ENCODE measurements at places on chromosomes 2 and 18. TPM values are rescaled to one million over a fixed set of nuclear protein-coding genes. Genes with fewer than 3 reads are reported as not detected.

- no peak overlapping the region for H3K4me3 ChIP-seq
- DNase-seq: no peak
- no peaks in the 10 kb centered on the region for H3K27me3 ChIP-seq
- H3K27ac ChIP-seq: no peak overlapping the region
These were observed 173.7 kb downstream of the PTPRM start for GRCh38 chr18:7740821-7741220.

- no peaks in the 10 kb centered on the region for H3K36me3 ChIP-seq
- DNase-seq: no peak
- no peak overlapping the region for H3K4me3 ChIP-seq
- no peak overlapping the region for H3K27ac ChIP-seq
- no peaks in the 10 kb centered on the region for H3K27me3 ChIP-seq
These were observed 7.3 kb upstream of the ETAA1 start for GRCh38 chr2:67389788-67390187.

- no peak overlapping the region for H3K4me3 ChIP-seq
- H3K27ac ChIP-seq: no peak overlapping the region
- no peaks in the 10 kb centered on the region for H3K27me3 ChIP-seq
- no peaks in the 10 kb centered on the region for H3K36me3 ChIP-seq
- no peaks in the 10 kb centered on the region for H3K4me1 ChIP-seq
These were observed 134.1 kb upstream of the CXCR4 start for GRCh38 chr2:136251885-136252585.

GRCh38 chr2:162704496-162704895, 134.1 kb downstream of the KCNH7 start:
- no peak overlapping the region for H3K27ac ChIP-seq
- H3K27me3 ChIP-seq: no peaks in the 10 kb centered on the region
- no peaks in the 10 kb centered on the region for H3K4me1 ChIP-seq
- DNase-seq: no peak

DNA sequence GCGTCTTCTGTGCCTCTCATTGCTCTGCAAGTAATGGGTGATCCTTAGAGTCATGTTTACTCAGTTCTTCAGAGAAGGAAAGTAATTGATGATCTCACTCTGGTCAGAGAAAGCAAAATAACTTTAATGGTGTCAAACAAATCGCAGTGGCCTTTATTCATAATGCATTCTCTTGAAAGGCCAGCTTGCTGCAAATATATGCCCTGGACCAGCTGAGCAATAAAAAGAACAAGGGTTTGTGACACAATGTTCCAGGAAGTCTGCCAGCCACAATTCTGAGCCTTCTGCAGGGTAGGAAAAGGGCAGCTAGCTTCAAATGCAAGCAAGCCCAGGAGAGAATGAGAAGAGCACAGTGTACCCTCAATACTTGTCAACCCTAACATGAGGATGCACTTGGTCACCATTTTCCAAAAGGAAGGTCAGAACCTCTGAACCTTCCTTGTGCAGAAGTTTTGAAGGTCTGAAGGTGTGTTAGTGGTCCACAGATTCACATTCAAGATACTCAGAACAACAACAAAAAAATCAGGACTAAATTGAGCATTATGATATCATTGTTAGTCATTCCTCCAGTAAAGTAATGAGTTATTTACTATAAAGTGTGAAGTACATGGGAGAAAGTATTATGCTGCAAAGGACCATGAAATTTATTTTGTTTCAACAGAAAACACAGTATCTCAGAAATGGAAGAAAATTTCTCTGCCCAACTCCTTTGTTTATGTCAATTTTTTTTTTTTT, 355.6 kb downstream of the PAX3 start:
- H3K27ac ChIP-seq: no peak overlapping the region
- H3K36me3 ChIP-seq: no peaks in the 10 kb centered on the region
- H3K4me1 ChIP-seq: no peaks in the 10 kb centered on the region

- H3K4me3 ChIP-seq: no peak overlapping the region
- H3K27ac ChIP-seq: no peak overlapping the region
- peaks cover 11% of the 10 kb centered on the region for H3K4me1 ChIP-seq
- DNase-seq: no peak
- H3K36me3 ChIP-seq: no peaks in the 10 kb centered on the region
- H3K27me3 ChIP-seq: no peaks in the 10 kb centered on the region
These were observed 10.3 kb upstream of the SNED1 start for GRCh38 chr2:240988146-240988545.

GRCh38 chr2:231133365-231134099, 8.7 kb upstream of the HTR2B start:
- no peaks in the 10 kb centered on the region for H3K36me3 ChIP-seq
- H3K27ac ChIP-seq: no peak overlapping the region
- H3K4me3 ChIP-seq: no peak overlapping the region

GRCh38 chr2:65025453-65026123, 30.6 kb upstream of the CEP68 start:
- H3K27me3 ChIP-seq: no peaks in the 10 kb centered on the region
- H3K36me3 ChIP-seq: no peaks in the 10 kb centered on the region
- no peak for DNase-seq
- H3K4me1 ChIP-seq: no peaks in the 10 kb centered on the region
- no peak overlapping the region for H3K27ac ChIP-seq

- DNase-seq: no peak
- H3K4me3 ChIP-seq: no peak overlapping the region
- no peaks in the 10 kb centered on the region for H3K4me1 ChIP-seq
These were observed 30.3 kb downstream of the MGAT5 start for GRCh38 chr2:134284119-134284670.

DNA sequence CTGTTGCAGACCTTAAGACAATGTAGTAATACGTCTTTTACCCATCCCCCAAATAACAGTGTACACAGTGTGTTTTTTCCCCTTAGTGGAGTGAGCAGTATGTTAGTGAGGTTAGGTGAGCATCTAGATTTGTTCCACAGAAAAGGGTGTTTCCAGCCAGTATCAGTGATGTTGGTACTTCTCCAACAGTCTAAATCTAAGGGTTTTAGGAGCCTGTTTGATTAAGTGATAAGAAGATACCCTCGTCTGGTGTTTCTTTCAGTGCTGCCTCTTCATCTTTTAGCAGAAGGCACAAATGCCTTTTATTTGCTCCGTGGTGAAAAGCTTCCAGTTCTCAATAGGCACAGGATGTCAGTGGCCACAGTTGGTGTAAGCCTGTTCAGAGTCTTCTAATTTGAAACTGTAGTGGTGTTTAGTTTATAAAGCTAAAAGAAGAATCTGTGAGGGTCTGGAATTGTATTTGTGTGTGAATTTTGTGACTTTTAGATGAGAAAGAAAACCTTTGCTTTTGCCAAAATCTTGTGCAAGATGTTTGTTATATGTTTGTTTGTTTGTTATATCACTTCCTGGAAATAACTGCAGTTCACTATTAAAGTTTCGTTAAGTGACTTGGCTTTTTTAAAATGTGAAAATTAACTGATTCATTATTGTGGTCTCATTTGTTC, 71.2 kb downstream of the MAP4K4 start:
- H3K36me3 ChIP-seq: no peaks in the 10 kb centered on the region
- no peak overlapping the region for H3K4me3 ChIP-seq
- no peaks in the 10 kb centered on the region for H3K27me3 ChIP-seq
- H3K27ac ChIP-seq: no peak overlapping the region
- H3K4me1 ChIP-seq: peaks cover 14% of the 10 kb centered on the region

GRCh38 chr2:51778806-51779205, 746.9 kb upstream of the NRXN1 start:
- H3K4me3 ChIP-seq: no peak overlapping the region
- no peaks in the 10 kb centered on the region for H3K4me1 ChIP-seq
- DNase-seq: no peak
- no peak overlapping the region for H3K27ac ChIP-seq

GRCh38 chr2:98749066-98749450, 18.1 kb upstream of the MGAT4A start:
- no peaks in the 10 kb centered on the region for H3K27me3 ChIP-seq
- no peak for DNase-seq
- H3K36me3 ChIP-seq: no peaks in the 10 kb centered on the region
- no peaks in the 10 kb centered on the region for H3K4me1 ChIP-seq

- peak; percentile 43 for DNase-seq
- H3K36me3 ChIP-seq: no peaks in the 10 kb centered on the region
- no peak overlapping the region for H3K27ac ChIP-seq
- peaks cover 4% of the 10 kb centered on the region for H3K4me1 ChIP-seq
These were observed 62.7 kb upstream of the GATA6 start for GRCh38 chr18:22106536-22107292.

DNA sequence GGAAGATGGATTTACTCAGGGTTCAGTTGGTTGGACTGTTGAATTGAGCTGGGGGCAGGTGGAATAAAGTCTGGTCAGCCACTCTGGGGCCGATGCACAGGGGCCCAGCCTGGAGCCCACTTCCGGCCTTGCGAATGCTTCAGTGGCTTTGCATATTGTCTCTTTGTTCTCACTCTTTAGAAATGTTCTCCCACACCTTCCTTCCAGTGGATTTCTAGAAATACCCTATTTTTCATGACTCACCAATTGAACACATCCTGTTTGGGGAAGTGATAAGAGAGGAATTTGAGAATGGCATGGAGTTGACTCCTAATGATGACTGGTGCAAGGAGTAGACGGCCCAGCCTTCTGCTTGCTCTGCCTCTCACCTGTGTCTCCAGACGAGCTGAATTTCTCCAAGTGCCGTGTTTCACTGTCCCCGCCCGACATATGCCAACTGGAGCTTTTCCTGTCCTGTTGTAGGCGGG, 28.1 kb downstream of the ASAP2 start:
- H3K27me3 ChIP-seq: no peaks in the 10 kb centered on the region
- peaks cover 2% of the 10 kb centered on the region for H3K4me1 ChIP-seq
- no peak overlapping the region for H3K4me3 ChIP-seq
- H3K27ac ChIP-seq: peak overlapping the region; percentile 79

DNA sequence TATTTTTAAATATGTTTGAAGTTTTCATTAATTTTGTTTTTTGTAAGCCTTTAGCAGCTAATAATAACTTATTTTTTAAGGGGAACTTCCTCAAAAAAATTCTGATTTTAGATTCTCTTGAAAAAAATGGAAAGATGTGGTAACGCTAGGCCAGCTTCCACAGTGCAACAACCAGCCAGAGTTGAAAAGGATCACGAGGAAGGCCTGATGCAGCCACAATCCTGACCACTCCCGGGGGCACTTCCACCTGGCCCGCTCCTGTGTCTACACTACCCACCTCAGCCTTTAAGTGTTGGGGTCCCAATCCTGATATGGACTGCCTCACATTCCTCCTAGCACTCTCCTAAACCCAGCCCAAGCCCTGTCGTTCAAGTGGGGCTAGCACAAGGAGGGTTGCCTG, 101.1 kb downstream of the TMEM17 start:
- DNase-seq: no peak
- H3K4me3 ChIP-seq: no peak overlapping the region
- H3K4me1 ChIP-seq: no peaks in the 10 kb centered on the region
- H3K27me3 ChIP-seq: no peaks in the 10 kb centered on the region

GRCh38 chr18:55763805-55764204, 175.8 kb upstream of the TCF4 start:
- no peaks in the 10 kb centered on the region for H3K27me3 ChIP-seq
- H3K4me3 ChIP-seq: no peak overlapping the region
- DNase-seq: no peak

DNA sequence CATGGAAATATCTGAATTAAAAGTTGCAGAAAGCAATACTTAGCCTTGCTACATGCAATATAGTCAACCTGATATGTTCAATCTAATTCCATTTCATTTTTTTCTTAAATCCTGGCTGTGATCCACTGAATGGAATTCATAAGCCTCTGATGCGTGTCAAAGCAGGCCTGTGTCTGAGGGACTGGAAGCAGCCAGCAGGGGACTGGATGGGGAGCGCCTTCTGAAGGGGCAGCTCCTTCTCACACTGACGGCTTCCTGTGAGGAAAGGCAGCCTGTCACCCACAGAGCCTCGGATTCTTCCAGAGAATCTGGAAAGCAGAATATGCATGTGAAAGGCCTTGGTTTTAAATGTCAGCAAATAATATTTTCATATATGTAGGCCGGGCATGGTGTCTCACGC, 73.5 kb downstream of the KCNF1 start:
- DNase-seq: no peak
- no peaks in the 10 kb centered on the region for H3K27me3 ChIP-seq
- no peaks in the 10 kb centered on the region for H3K4me1 ChIP-seq
- no peak overlapping the region for H3K4me3 ChIP-seq
- no peaks in the 10 kb centered on the region for H3K36me3 ChIP-seq

GRCh38 chr2:35082072-35082471, 1273.5 kb upstream of the CRIM1 start:
- H3K4me3 ChIP-seq: no peak overlapping the region
- no peak for DNase-seq
- H3K27ac ChIP-seq: no peak overlapping the region
- H3K27me3 ChIP-seq: no peaks in the 10 kb centered on the region
- H3K36me3 ChIP-seq: no peaks in the 10 kb centered on the region

GRCh38 chr2:115624332-115624731, 1181.9 kb downstream of the DPP10 start:
- H3K27me3 ChIP-seq: no peaks in the 10 kb centered on the region
- no peak for DNase-seq
- no peak overlapping the region for H3K4me3 ChIP-seq

GRCh38 chr2:42847596-42848151, 55.3 kb upstream of the HAAO start:
- no peak overlapping the region for H3K4me3 ChIP-seq
- no peak overlapping the region for H3K27ac ChIP-seq
- H3K36me3 ChIP-seq: no peaks in the 10 kb centered on the region
- no peak for DNase-seq
- H3K27me3 ChIP-seq: no peaks in the 10 kb centered on the region

NPHP1 gene
- total RNA-seq: 3.1 TPM

DTYMK gene
- total RNA-seq: 6.3 TPM

RAB17 gene
- 26.9 TPM for total RNA-seq

STEAP3 gene
- 18.5 TPM for total RNA-seq

HOXD4 gene
- 0.31 TPM for total RNA-seq

STARD6 gene
- not detected for total RNA-seq

SRD5A2 gene
- total RNA-seq: not detected

CACNB4 gene
- total RNA-seq: 0.38 TPM

SOX11 gene
- 0.03 TPM for total RNA-seq

IGFBP5 gene
- total RNA-seq: 36.1 TPM

OR6B2 gene
- total RNA-seq: not detected

Data from pancreas (tissue), 10 donors.